ENCODE measurements at places on chromosomes 11 and 22.

DNA sequence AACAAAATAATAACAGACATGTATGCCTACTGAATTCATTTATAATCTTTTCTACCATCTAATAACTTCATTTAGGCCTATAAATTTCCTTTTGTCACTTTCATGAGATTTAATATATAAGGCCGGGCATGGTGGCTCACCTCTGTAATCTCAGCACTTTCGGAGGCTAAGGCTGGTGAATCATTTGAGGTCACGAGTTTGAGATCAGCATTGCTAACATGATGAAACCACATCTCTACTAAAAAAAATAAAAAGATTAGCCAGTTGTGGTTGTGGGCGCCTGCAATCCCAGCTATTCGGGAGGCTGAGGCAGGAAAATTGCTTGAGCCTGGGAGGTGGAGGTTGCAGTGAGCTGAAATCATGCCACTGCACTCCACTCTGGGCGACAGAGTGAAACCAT lies 14.2 kb upstream of the NTM start:
- DNase-seq, result no peak

DNA sequence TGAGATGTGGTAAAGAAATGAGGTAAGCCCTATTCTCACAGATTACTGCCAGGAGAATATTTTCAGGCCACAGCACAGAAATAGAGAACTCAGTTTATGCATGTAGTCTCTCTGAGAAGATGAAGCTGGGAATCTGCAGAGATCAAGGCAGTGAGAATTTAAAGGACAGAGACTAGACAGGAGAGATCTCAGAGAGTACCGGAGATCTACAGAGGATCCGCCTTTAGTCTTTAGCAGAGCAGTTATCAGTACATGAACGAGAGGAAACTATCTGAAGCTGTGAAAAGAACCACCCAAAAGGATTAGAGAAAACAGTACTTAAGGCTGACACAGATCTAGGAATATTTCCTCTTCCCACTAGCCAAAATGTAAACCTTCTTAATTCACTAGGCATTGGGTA lies 101.5 kb downstream of the DLG2 start:
- DNase-seq, result no peak

DNA sequence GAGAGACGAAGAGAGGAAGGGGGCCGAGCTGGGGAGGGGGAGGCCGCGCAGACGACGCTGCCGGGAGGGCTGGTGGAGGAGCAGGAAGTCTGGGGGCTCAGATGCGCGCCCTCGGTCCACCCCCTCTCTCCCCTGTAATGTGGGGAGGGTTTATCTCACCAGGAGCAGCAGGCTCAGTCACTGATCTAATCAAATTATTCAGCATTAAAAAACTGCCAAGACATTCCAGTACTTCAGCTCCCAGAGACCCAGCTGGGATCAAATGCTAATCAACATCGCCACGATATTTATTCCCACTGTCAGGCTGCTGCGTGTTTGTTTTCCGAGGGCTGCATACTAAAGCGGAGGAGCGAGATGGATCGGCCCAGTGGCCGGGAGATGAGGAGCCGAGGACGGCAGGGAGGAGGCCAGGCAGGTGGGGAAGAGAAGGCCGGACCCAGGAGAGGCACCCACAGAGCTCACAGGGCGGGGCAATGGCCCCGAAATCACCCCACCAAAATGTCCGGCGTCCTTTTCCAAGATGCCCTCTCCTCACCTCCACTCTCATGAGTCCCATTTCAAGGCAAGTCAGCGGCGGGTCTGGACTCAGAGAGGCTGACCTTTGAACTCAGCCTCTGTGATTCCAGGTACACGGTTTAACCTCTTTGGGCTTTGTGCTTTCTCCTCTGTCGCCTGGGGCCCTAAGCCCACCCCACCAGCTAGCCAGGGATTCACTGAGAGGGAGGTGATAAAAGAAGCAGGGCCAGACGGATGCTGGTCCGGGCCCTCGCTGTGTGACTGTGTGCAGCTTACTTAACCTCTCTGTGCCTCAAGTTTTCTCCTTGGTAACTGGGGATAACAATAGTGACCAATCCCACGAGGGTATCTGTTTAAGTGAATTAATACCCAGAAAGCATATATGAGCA lies 502.1 kb downstream of the MN1 start:
- no peak for DNase-seq

- DNase-seq, result peak; percentile 56
Observed at GRCh38 chr22:37661160-37661924, 2.8 kb downstream of the PDXP start.

GRCh38 chr11:124612045-124612444 lies 817 bp downstream of the PANX3 start:
- no peak for DNase-seq
